ENCODE measurements at places on chromosomes 1 and 21.

GRCh38 chr1:187762118-187762517 lies 933.4 kb downstream of the PLA2G4A start:
- no peak for DNase-seq

- no peak for DNase-seq
Measured at GRCh38 chr1:154713005-154713404, 105.0 kb upstream of the ADAR start.

DNA sequence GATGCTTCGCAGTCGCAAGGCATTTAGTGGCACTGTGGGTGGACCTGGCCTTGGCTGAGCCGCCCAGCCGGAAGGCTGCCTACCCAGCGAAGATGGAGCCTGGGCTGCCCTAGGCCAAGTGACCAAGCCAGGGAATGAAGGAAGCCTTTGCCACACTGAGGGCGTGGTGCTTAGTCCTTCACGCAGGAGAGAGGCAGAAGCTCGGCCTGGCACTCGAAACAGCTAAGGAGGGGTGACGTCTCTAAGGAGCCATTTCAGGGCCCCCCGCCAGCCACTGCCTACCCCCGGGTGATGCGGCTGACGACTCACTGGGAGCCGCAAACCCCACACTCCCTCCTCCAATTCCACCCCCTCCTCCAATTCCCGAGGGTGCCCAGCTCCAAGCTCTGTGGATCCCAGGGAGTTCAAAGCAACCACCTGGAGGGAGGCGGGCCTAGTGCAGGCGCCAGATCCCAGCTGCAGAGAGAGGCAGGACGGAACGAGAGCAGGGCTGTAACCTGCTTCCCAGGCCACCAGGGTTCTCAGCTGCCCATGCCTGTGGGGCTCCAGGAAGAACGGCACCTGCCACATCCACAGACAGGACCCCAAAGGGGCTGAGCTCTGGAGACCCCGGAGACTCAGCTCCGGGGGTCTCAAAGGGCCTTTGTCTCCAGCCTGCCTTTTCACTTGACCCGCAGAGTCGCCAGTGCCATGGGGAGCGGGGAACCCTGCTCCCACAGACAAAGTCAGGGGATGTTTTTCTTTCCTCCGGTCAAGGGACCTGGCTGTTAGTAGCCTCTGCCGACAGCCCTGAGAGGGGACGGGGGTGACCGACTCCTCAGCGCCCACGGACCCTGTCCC lies 75.8 kb downstream of the ARHGEF16 start:
- DNase-seq = no peak

DNA sequence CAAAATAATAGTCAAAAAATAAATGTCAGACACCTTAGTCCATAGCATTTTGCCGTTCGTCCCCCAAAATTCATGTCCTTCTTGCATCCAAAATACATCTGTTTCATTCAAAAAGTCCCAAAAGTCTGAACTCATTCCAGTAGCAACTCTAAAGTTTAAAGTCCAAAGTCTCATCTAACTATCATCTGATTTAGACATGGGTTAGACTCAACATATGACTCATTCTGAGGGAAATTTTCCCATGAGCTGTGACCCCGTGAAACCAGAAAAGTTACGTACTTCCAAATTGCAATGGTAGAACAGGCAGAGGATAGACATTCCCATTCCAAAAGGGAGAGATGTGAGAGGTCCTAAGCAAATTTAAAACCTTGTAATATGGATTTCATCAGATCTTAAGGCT lies 48.6 kb upstream of the CACHD1 start:
- no peak for DNase-seq

DNA sequence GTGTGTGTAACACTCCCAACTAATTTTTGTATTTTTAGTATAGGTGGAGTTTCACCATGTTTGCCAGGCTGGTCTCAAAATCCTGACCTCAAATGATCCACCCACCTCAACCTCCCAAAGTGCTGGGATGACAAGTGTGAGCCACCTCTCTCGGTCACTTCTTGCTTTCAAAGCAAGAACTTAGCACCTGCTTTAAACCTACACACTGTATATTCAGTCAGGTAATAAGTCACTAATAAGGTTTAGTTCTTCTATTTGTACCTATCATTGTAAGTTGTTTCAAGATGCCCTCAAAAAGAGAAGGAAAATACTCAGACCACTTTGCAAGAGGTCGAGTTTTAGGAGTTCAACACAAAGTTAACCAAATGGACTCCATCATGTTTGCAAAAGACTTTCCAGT lies 431.3 kb downstream of the MRPL39 start:
- DNase-seq = no peak

DNA sequence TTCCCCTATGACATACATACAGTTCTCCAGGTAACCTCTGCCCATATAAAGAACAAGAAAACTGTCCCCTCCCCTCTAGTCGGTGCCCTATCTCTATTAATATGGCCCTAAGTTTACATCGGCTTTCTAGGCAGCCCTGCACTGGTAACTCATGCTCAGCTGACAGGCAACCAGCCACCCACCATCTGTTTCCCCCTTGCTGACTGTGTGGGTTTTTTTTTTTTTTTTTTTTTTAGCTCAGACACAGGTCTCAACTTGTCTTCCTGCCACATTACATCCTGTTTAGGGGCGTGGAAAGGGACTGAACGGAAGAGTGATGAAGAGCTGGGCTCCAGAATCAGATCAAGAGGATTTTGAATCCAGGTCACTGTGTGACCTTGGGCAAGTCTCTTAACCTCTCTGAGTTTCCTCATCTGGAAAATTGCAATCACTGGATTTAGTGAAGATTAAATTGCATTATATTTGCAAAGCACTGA lies 14.0 kb downstream of the LAPTM5 start:
- no peak for DNase-seq

DNA sequence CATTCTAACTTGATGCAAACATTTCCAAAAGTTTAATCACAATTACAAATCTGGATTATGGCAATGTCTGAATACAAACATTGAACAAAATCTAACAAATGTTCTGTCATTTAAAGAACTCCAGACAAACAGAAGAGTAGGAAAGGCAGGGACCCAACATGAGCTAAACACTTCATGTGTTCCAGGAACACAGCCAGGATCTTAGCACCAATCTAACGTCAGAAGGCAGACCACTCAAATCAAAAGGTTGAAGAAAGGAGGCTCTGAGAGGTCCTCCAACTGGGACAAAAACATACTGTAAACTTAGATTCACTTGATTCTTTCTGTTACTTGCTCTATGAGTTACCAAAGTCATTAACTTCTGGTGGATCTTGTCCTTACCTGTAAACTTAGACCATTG lies 374.0 kb downstream of the NEGR1 start:
- DNase-seq = no peak

- DNase-seq = peak; percentile 79
Measured at GRCh38 chr1:246930830-246931548, 759 bp downstream of the AHCTF1 start.

GRCh38 chr1:201346337-201346939 lies 31.0 kb downstream of the TNNT2 start:
- peak; percentile 66 for DNase-seq

- peak; percentile 84 for DNase-seq
Measured at GRCh38 chr1:160117709-160118183, 2.2 kb downstream of the ATP1A2 start.

DNA sequence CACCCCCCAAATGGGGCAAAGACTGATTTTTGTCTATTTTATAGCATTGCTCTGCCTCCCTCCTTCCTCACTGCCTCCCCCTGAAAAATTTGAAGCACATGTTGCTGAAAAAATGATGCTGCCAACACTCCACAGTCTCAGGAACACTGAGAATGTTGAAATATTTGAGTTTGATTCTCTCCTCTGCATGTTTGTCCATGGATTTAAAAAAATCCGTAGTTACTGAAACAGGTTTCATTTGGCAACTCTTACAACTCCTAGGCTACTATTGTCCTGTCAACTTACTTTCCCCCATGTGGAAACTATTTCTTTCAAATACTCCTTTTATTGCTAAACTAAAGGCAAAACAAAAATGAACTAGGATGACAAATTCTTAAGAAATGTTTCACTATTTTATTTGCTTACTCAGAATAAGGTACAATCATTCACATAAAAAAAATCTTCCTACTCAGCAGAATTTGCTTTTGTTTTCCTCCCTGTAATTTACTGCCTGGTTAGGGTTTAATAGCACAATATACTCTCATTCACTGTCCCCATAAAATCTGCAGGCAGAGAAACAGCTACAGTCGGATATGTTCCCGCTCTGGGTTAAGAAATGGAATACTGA lies 50.2 kb downstream of the C21orf91 start:
- DNase-seq = no peak

DNA sequence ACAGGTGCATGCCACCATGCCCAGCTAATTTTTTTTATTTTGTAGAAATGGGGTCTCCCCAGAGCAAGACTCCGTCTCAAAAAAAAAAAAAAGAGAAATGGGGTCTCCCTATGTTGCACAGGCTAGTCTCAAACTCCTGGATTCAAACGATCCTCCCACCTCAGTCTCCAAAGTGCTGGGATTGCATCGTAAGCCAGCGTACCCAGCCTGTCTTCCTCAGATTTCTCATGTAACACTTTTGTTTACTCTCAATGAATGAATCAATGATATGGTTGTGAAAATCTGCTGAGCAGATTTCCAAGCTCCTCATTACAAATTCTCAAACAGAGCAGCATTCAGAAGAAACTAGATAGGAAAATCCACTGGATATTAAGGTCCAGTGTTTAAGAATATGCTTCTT lies 6.6 kb downstream of the CMPK1 start:
- DNase-seq = no peak

- no peak for DNase-seq
Measured at GRCh38 chr1:228465571-228466146, 21.5 kb upstream of the RNF187 start.

- DNase-seq = no peak
Measured at GRCh38 chr21:35925497-35925896, 134.8 kb downstream of the SETD4 start.

GRCh38 chr21:45517249-45518065 lies 24.8 kb downstream of the SLC19A1 start:
- no peak for DNase-seq

DNA sequence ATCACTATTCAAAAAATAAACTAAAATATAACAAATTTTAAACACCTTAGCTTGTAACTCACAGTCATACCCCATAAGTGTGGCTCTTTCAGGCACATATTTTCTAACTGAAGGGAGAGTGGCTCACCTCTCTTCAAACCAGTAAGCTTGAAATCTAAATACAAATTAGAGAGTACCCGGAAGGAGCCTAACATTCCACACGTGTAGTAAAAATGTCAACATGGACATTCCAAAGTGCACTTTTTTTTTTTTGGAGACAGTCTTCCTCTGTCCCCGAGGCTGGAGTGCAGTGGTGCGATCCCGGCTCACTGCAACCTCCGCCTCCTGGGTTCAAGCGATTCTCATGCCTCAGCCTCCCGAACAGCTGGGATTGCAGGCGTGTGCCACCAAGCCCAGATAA lies 275.6 kb upstream of the ADGRL2 start:
- no peak for DNase-seq

- no peak for DNase-seq
Measured at GRCh38 chr1:80846966-80847365, 953.8 kb upstream of the ADGRL2 start.

- DNase-seq = peak; percentile 81
Measured at GRCh38 chr1:10339815-10340214, 59.0 kb upstream of the PGD start.

DNA sequence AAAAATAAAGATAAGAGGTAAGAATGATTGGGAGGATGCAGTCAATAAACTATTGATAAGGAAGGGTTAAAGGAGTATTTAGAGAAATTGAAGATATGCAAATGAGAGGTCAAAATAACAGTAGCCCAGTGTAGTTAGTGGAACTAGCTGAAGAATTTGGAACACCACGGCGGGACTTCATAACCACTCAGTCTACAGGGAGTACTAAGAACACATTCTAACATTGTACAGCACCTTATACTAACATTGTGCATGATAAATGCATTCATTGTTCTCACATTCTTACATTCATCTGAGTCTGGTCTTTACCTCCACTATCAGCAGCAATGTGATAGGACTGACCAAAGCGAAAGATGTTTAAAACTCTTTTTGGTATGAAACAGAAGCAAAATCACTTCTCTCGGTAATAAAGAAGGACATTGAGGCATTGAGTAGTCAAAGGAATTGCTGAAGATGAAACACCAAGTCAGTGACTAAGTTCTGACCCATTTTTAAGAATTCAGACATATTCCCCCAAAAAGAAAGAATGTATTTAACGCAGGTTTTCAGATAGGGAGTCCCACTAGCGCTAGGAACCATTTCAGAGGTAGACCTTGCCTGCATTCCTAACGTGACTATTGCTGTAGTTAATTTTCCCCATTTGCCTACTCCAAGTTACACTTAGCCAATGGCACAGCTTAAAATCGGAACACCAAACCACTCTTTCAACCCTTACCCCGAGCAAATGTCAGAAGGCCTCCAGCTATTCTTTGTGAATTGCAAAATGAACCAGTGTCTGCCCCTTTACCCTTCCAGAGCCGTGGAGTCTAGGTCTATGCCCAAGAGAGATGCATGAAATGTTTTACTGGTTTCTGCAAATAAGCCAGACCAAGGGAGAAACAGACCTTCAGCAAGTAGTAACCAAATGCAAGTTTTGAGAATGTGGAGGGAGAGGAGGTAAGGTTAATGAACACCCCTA lies 108.8 kb upstream of the IRF2BP2 start:
- DNase-seq = no peak

GRCh38 chr1:51439053-51439452 lies 80.0 kb downstream of the EPS15 start:
- no peak for DNase-seq

GRCh38 chr1:18636596-18637508 lies 6.2 kb downstream of the PAX7 start:
- DNase-seq = no peak

DNA sequence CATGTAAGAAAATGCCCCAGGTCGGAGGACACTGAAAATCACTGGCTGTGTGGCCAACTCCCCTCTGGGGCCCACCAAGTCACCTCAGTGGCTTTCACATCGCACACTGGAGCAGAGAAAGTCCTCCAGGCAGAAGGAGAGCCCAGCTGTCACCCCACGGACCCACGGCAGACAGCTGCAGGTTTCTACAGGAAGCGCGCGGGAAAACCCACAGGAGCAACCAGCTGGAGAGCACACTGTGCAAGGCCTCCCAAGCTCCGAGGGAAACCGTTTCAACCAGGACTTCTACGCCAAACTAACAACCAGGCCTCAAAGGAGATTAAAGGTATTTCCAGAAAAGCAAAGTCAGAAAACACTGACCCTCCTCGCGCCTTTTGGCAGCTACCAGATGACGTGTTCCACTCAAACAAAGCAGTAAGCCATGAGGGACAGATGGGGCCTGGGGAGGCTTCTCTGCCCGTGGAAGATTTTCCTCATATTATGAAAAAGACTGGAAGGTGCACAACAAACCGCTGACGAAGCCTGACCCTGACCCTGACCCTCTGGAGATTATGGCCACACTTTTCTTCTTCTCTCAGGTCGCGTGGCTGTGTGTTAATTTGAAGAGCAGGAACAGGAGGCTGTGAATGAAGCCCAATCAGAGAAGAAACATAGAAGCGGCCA lies 21.0 kb downstream of the WDR4 start:
- DNase-seq = no peak

GRCh38 chr1:165686971-165687433 lies 11.4 kb downstream of the ALDH9A1 start:
- no peak for DNase-seq

DNA sequence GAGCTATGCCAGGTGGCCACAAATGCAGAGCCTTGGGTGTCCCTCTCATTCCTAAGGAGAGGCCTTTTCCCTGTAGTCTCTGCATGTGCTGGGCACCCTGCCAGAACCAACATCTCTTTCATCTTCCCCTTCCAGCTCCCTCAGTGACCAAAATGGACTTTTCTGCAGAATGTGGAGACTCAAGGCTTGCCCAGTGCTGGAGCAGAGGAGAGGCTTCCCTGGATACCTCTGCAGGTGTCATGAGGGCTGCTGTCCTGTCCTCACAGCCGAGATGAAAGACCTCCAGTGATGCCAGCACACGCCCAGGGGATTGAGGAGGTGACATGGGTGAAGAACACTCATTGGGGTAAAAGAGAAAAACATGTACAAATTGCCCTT lies 347.0 kb upstream of the AJAP1 start:
- DNase-seq = no peak

GRCh38 chr1:42942444-42942843 lies 16.2 kb downstream of the SLC2A1 start:
- no peak for DNase-seq

Measured in testis (tissue), 5 donors.